ENCODE measurements at places on chromosomes 7 and 10.

- DNase-seq = no peak
These were observed 505.3 kb downstream of the SORCS3 start for GRCh38 chr10:105146436-105146835.

DNA sequence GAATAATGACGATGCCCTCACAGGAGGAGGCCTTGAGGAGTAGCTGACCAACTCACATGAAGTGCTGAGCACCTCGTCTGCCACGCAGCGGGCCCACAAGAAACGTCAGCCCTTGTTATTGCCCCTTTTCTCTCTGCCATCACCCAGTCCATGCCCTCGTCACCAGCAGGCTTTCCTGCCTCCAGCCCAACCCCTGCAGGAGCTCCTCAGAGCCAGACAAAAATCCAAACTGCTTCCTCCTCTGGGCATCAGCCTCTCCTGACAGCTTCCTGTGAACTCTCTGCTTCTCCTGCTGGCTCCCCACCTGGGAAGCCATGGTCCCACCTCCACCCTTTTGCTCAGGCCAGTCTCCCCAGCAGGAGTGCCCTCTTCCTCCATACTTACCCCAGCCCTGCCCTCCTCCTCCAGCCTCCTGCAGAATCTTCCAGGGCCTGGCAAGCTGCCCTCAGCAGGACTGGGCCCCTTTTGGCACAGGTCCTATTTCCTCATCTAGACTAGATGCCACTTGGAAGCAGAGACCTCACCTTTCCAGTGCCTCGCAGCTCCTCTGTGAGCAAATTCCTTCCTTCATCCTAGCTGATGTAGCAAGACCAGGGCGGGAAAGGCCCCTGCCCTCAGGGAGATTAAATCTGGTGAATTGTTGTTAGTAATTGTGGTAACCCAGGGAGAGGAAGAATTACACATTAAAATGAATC, 115.1 kb downstream of the C10orf105 start:
- no peak for DNase-seq

DNA sequence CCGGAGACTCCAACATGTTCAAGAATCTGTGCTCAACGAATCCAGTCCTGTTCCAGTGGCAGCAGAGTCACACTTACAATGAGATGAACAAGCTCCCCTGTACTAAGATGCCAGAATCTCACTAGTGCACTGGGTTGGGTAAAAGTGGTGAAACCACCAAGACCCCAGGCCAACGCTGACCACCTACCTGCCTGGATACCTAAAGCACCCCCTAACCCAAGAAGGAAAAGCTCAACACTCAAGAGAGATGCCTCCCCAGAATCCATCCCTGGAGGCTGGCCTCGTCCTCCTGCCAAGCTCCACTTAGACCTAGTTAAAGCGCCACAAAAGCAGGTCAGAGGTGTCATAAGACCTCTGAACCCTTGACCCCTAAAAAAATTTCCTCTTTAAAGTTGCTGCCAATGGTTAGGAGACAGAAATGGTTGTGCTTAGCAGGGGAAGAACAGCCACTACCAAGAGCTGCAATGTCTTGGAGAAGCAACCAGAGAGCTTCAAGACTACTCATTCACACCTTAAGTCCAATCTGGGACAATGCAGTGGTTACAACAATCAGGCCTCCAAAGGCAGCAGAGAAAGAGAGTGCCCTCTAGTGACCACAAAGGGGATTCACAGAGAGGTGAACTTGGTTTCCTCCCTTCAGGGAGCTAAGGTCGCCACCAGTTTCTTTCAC, 94.6 kb upstream of the MACROH2A2 start:
- DNase-seq = peak; percentile 83

- DNase-seq = no peak
These were observed 285.5 kb downstream of the TWIST1 start for GRCh38 chr7:18831943-18832342.

DNA sequence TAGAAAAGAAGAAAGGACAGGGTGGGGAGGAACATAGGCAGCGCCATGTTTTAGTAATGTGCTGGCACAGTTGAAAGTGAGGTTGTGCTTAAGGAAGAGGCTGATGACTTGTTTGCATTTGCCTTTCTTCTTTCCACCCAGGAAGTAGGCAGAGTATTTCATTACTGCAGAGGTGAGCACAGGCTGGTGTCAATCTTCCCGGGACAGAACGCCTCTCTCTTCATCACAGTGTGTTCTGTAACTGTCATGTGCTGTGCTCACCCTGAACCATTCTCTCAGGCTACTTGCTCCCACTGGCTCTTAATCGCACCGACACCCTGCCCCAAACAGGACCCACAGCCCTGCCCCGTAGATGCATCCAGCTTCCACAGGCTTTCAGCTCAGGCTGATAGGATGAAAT, 135.8 kb upstream of the YAE1 start:
- no peak for DNase-seq

GRCh38 chr7:20698469-20698868, 83.0 kb downstream of the ABCB5 start:
- no peak for DNase-seq

DNA sequence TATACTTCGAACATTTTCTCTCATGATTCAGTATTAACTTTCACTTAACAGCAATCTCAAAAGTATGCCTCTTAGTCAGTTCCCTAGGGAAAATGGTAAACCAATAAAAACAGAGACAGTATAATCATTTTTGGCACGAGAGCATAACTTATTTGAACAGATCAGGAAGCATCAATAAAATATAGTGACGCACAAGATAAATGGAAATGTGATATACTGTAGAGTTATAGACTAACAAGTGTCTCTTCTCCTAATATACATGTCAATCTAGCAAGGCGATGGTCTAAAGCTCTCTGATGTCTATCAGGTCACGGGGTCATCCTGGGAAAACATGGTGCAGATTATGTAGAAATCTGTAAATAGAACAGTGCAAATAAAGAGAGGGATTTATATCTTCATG, 131.6 kb downstream of the HGF start:
- DNase-seq = no peak

- DNase-seq = no peak
These were observed 118.4 kb downstream of the SEMA3A start for GRCh38 chr7:84076219-84076618.

- no peak for DNase-seq
These were observed 359.6 kb downstream of the ARL4A start for GRCh38 chr7:13047061-13047460.

DNA sequence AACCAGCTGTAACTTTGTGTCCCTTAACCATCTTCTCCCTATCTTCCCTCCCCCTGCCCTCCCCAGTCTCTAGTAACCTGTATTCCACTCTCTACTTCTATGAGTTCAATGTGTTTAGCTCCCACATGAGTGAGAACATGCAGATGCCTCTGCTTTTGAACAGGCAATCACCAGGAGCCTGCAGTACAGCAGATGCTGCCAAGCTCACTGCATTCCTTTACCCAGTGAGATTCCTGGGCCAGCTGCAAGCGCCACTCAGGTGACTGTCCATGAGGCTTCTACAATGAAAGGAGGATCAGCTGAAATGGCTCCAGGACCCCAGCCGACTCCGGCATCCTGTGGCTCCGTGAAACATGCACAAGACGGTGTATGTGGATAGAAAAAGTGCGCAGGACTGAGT, 15.7 kb downstream of the GRID1 start:
- DNase-seq = no peak

DNA sequence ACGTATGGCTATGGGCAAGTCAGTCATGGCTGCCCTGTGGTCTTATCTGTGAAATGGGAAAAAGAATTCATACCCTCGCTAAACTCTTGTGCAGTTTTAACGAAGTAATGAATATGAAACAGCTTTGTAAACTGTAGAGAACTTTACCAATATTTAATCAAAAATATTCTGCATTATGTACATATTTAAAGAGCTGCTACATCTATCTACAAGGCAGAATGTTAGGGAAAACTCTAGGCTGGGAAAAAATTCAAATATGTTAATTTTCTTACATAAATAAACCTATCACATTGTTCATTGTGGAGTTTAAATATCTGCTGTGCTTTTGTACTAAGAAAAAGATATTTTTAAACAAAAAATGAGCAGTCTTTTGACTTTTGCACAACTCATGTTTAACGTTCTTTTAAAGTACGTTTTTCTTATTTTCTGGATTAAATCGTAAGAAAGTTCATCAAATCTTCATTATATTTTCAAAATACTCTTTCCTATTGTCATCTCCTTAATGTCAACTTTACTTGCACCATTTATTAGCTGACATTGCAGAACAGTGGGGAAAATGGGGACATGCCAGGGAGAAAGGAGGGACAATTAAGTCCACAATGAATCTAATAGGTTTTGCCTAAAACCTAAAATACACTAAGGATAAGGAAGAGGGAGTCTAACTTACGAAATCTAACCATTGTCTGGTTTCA, 57.5 kb downstream of the ICA1 start:
- no peak for DNase-seq

GRCh38 chr7:55254242-55254595, 110.9 kb upstream of the LANCL2 start:
- DNase-seq = no peak

DNA sequence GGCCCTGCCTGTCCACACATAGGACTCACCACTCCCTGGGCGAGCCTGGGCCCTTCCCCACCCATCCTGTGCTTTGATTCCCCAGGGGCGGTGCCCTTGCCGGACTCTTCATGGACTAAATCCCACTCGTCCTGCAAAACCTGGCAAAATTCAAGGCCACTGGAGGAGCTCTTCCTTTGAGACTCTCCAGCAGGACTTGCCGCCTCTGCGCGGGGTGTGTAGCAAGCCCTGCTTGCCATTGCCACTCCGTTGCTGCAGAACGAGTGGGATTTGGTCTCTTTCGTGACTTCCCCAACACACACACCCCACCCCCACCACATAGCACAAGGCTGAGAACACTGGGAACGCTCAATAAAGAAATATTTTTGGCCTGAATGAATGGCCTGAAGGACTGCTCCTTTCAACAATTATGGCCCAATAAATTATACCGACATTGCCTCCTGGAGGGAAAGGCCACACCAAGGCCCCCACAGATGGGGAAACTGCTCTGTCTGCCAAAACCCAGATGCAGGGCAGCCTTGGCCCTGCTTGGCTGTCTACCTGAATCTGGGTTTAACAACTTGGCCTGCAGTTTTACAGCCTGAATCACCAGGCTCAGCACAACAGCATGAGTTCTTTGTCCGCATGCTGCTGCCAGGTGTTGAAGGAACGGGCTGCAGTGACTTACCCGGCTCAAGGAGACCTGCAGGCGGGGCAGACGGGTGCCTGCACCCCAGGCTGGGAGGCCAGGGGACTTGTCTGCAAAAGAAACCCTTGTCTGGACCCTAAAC, 72.8 kb upstream of the KAT6B start:
- no peak for DNase-seq

DNA sequence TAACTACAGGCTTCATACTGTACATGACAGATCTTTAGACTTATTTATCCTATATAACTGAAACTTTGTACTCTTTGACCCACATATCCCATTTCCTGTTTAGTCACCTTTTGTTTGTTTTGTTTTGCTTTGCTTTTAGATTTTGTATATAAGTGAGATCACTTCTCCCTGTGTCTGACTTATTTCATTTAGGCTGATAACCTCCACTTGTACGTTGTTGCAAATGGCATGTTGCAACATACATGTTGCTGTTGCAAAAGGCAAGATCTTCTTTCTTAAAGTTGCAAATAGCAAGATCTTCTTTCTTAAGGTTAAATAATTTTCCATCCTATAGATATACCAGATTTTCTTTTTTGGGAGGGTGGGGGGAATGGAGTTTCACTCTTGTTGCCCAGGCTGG, 341.5 kb downstream of the OTUD1 start:
- DNase-seq = no peak

DNA sequence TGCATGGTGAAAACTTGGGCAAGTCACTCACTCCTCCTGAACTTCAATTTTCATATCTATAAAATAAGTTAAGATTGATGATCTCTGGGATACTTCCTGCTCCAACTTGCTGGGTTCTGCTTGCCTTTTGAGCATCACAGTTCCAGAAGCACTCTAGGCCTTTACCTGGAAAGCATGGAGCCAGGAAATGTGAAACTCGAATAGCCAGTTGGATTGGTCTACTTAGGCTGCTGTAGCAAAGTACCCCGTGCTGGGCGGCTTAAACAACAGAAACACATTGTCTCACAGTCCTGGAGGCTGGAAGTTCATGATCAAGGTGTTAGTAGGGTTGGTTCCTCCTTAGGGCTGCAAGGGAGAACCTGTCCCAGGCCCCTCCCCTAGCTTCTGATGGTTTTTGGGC, 64.5 kb downstream of the NAMPT start:
- no peak for DNase-seq

DNA sequence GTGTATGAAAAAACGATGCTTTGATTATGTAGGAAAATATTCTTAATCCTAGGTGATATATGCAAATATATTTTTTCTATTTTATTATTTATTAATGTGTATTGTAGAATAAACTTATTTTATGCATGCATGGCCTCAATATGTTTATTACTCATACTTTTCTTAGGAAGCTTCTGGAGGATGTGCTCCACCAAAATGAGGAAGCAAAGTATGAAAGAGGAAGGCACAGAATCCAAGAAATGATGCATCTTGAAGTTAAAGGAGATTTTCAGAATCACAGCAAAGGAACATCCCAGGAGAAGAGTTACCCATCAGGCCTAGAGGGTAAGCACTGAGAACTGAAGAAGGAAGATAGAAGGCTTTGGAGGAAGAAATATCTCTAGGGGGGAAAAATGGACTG, 35.0 kb upstream of the MRPS16 start:
- DNase-seq = no peak

- DNase-seq = no peak
These were observed 992 bp upstream of the MGMT start for GRCh38 chr10:129465796-129466702.

DNA sequence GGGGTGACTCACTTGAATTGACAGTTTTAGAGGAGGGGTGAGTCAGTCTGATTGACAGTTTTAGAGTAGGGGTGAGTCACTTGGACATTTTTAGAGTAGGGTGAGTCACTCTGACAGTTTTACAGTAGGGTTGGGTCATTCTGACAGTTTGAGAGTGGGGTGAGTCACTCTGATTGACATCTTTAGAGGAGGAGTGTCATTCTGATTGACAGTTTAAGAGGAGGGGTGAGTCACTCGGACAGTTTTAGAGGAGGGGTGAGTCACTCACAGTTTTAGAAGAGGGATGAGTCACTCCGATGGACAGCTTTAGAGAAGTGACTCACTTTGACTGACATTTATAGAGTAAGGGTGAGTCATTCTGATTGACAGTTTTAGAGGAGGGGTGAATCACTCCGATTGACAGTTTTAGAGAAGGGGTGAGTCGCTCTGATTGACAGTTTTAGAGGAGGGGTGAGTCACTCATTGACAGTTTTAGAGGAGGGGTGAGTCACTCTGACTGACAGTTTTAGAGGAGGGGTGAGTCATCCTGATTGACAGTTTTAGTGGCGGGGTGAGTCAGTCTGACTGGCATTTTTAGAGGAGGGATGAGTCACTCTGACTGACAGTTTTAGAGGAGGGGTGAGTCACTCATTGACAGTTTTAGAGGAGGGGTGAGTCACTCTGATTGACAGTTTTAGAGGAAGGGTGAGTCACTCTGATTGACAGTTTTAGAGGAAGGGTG, 595.9 kb downstream of the DNAJB6 start:
- peak; percentile 56 for DNase-seq

DNA sequence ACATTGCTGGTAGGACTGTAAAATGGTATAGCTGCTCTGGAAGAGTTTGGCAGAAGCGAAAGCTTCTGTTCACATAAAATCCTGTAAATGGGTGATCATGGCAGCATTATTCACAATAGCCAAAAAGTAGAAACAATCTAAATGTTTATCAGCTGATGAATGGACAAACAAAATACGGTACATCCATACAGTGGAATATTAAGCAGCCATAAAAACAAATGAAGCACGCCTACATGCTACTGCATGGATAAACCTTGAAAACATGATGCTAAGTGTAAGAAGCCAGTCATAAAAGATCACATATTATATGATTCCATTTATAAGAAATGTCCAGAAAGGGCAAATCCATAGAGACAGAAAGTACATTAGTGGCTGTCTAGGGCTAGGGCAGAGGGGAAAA, 32.7 kb downstream of the KIN start:
- no peak for DNase-seq

- DNase-seq = no peak
These were observed 36.1 kb downstream of the KCTD7 start for GRCh38 chr7:66664590-66665293.
